ENCODE measurements at places on chromosomes 13 and 19. TPM values are rescaled to one million over a fixed set of nuclear protein-coding genes. Genes with fewer than 3 reads are reported as not detected.

STX10 gene
- 68.4 TPM for total RNA-seq

HCST gene
- total RNA-seq, result 216 TPM

DNA sequence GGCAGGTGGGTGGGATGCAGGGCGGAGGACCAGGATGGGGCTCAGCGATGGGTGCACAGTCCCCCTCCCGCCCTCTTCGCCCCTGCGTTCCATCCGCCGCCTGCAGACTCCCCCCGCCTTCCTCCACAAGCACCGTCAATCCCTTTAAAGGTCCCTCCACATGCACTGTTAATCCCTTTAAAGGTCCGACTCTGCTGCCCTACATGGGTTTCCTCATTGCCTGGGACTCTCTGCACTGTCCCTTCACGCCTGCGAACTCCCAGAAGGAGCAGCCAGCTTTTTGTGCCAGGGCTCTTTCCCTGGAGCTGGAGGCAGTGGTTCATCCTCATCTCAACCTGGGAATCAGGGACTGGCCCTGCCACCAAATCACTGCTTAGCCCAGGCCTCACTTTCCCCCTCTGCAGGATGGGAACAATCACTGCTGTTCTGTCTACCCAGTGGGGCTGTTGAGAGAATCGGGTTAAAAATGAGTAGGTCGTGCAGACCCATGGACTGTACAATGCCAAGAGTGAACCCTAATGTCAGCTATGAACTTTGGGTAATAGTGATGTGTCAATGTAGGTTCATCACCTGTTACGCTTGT is 20.4 kb downstream of the ZNF574 start:
- no peak for DNase-seq

DNA sequence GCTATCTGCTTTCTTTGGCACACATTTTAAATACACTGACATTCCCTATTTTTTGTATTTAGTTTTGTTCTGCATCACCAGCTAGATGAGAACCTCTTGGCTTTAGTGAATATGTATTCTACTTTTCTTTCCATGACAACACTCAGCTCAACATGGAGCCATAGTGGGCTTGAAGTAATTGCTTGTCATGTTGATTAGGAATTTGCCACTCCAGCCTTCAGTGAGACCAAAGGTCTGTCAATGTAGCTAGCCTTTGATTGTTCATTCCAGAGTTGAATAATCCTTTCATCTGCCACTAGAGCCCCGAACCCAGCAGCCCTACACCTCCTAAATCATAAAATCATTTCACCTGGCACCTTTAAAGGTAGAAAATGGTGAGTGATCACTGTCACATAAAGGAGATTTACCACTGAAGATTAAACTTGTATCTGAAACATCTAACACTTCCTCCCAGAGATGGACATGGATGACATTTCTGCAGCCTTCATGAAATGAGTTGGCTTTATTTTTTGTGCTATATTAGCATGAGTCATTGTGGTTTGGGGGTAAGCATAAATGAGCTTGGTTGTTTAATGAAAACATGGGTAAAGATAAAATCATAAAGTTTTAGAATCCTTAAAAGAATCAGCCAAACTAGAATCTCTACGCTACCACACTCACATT is 29.2 kb upstream of the GARRE1 start:
- no peak for DNase-seq

DNA sequence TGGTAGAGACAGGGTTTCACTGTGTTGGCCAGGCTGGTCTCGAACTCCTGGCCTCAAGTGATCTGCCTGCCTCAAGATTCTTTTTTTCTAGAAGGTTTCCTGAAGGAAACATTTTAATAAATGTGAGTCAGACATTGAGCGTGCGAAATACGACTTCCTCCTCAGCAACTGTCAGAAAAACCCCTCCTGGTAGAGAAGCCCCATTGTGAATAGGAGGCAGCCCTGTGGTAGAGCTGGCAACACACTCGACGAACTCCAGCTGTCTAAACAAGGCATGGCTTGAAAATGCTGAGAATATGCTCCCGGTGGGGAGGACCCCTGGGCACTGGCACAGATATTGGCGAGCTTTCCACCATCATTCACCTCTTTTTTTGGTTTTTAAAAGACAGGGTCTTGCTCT is 9.8 kb downstream of the ZNF333 start:
- DNase-seq, result no peak

DNA sequence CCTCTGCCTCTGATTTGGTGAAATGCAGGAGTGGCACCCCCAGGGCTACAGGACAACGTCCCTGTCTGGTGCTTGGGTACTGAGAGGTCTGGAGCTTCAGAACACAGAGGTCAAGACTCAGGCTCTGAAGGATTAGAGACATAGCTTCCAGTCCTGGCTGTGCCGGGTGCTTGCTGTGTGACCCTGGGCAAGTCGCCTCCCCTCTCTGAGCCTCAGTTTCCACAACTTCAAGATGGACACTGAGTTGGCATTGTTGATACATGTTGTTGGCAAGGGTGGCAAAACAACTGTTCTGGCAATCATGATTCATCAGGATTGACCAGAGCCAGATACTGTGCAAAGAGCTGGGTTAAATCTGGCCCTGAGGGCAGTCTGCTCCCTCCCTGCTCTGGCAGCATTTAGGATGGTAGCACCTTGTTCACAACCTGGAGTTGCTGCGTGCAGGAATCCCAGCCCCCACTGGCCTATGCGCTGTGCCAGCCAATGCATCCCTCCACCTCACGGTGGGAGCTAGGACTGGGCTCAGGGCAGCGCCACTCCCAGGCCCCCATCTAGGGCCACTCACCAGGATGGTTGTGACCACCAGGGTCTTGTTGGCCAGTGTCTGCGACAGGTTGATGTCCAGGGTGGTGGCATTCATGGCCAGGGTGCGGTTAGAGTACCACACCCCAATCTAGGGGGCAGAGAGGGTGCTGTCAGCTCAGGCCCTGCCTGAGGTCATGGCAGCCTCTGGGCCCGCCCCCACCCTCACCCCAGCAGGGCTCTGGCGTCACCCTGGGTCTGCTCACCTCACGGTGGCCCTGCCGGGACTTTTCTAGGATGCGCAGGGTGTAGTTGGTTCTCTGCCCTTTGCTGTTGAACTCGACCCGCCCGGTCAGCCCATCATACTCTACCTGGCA is 16.7 kb downstream of the GRIK5 start:
- no peak for DNase-seq

DNA sequence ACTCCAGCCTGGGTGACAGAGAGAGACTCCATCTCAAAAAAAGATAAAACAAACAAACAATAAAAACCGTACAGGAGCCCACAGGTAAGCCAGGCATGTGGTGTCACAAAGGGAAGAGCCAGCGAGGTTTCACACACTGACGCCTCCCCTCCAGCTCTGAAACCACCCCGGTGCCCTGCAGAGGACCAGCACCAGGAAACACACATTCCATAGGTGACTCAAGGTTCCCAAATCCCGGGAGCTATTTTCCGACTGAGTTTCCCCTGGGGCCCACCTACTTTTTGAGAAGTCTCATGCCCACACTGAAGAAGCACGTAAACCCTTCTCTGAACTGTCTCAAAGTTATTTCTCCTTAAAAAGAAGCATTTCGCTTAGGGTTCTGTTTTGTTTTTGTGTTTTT is 40.3 kb downstream of the RHPN2 start:
- DNase-seq, result no peak

DNA sequence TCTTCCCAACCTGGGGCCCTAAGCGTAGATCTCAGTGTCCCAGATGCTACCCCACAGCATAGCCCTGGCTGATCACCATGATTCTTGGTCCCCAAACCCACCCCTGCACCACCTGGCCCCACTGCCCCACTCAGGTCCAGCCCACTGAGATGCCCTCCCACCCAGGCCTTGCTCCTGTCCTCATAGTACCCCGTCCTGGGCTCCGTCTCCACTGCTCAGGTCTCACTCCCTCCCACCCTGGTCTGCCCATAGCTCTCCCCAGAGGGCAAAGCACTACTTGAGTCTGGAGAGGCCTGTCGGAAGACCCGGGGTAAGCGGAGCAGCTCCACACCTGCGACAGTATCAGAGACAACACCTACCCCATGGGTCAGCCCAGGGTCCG is 35.8 kb upstream of the ISYNA1 start:
- DNase-seq, result no peak

DNA sequence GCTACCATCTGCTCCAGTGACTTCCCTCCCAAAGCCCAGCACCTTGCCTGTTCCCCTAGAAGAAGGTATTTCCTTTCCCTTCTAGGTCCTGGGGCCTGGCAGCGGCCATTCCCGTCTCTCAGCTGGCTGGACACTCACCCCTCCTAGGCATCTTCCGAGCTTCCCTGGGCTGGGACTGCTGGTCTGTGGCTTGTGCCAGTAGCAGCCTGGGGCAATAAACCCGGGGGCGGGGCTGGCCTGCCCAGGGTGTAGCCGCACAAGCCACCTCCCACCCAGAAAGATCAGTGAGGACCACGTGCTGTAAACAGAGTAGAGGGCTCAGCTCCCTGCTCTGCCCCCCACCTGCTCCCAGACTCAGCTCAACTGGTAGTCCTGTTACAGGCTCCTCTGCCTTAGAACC is 15.0 kb downstream of the LIPE start:
- no peak for DNase-seq
